ENCODE measurements at places on chromosomes 5 and 9.

DNA sequence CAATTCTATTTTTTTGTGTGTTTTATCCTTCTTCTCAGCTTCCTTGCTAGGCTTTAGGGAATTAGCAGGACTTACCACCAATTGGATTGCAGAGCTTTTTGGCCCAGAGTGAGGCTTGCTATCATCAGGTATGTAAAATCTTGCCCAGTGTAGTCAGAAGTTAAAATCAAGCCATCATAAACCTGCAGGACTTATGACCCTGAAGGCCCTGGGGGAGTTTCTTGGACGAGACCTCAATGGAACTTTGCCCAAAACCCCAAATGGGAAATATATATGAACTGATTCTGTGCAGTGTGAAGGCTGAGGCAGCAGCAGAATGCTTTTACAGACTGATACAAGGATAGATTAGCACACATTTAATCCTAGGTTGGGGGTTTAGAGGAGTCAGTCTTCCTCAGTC is 287.0 kb downstream of the SH3GL2 start:
- no peak for DNase-seq

DNA sequence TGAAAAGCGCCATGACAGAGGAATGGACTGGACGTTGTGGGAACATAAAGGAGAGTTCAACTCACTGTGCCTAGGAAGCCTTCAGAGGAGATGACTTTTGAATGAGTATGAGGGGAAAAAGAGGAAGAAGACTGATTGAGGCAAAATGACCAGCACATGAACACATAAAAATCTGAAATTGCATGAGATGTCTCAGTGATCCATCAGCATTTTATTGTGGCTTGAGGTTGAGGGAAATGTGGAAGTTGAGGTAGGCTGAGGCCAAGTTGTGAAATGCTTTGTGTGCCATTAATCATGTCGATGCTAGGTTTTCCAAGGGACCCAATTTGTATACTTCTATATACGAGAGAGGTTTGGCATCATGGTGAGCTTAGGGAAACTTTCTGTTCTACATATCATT is 140.9 kb upstream of the TLX3 start:
- no peak for DNase-seq

DNA sequence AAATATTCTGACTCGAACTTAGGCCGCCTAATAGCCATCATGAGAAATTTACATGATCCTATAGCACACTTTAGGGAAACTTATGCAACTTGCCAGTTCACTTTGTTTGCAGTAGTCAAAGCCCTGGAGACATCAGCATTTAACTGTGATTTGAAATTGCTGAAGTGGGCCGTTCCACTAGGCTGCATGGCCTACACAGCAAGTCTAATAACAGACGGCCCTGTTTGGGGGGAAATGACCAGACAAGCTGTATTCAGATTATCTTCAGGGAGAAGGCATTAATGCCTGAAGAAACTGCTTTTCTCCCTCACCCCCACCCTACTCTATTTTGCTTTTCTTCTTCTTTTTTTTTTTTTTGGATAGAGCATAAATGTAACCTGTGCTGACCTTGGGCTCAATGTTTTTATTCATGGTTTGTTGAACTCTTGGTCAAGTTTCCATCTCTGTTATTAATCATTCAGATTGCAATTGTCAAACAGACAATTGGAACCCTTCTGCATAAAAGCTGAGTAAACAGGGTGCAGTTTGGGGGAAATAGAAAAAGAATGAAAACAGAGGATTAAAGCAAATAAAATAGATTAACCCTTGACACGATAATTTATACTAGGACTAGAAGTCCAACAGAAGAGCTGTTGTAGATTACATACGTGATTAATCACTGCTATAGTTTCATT is 1928.2 kb upstream of the WWC1 start:
- no peak for DNase-seq

DNA sequence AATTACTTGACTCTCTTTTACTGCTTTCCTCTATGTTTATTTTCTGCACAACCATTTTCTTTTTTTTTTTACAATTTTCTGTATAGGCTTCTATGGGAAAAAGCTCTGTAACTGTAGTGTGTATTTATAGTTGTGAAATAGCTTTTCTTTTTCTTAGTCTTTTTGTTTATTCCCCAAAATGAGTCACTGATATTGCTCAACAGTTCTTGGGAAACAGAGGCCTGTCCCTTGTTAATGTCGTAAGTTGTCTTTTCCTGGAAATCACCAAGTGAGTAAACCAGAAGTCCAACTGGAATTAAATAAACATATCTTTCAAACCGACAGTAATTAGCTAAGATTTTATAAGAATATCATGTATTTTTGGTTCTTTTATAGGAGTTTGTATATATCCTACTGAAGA is 325.1 kb upstream of the PRR16 start:
- DNase-seq: no peak

GRCh38 chr5:136999787-137000186 is 499.3 kb downstream of the SPOCK1 start:
- no peak for DNase-seq

GRCh38 chr9:122197426-122197825 is 31.3 kb downstream of the LHX6 start:
- DNase-seq: no peak

DNA sequence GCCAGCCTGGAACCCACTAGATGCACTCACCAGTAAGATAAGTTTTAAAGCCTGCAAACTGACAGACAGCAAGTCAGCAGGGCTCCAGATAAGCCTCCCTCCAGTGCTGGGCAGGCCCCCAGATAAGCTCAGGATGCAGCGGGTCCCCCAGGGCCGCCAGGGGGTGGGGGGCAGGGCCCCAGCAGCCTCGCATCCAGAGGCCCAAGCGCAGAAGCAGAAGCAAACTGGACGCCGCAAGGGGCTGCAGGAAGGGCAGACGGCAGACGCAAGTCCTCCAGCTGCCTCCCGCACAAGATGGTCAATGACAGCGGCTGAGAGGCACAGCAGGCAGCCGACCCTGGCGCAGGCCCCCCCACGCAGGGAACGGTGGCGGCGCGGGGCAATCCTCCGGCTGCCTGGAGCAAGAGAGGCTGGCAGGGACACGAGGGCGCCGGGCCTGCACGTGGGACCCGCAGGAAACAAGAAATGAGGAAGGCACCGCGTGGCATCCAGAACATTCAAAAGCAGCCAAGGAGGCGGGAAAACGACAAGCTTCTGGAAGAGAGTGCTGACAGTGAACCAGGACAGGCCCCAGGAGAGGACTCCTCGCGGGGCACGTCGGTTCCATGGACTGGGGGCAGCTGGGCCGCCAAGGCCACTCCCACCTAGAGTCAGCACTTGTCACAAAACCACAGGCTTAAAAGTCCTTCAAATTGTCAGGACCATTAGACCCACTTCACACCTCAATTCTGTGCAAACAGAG is 49.8 kb downstream of the ROR2 start:
- no peak for DNase-seq

GRCh38 chr5:110099572-110099971 is 409.8 kb downstream of the MAN2A1 start:
- no peak for DNase-seq

DNA sequence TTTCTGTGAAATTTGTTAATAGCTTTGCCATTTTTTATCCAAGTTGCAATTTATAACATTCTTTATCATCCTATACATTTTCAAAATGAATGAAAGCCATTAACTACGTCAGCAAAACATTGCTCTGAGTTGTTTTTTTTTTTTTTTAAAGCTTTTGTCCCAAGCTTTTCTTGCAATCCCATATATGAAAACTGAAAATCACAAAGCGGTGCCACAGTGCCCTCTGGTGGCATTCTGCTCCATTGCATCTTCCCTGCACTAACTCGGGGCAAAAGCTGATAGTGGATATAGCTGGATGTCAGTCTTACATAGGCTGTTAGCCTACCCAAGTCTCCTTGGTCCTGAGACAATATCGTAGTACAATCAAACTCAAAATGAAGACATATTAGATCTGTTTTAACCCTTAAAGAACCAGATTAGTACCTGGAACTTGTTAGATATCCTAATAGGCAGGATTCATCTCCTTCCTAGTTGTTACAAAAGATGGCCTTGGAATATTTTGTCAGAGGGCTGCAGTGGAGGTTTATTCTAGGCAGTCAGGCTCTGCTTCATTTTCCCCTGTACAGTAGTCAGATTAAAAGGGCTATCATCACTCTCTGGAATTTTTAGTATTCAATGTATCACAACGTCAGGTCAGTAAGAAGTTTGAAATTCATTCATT is 669.9 kb downstream of the PTPRD start:
- peak; percentile 84 for DNase-seq

- DNase-seq: no peak
These were observed 104.1 kb downstream of the CD180 start for GRCh38 chr5:67092535-67092934.

DNA sequence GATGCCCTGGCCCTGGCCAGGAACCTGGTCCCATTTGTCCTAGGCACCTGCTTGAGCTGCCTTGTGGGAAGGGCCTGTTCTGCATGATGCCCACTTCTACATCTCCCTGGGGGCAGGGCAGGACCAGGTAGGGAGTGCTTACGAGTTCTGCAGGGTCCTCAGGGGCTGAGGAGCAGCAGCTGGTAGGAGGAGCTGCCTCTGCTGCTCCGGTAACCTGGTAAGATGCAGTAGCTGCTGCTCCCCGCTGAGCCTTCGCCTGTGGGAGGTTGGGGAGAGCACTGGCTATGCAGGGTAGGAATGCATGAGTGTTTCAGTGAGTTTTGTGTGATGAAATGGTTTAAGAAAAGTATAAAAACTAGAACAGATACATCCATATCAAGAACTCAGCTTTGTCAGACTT is 13.6 kb downstream of the LRRC8A start:
- DNase-seq: no peak

DNA sequence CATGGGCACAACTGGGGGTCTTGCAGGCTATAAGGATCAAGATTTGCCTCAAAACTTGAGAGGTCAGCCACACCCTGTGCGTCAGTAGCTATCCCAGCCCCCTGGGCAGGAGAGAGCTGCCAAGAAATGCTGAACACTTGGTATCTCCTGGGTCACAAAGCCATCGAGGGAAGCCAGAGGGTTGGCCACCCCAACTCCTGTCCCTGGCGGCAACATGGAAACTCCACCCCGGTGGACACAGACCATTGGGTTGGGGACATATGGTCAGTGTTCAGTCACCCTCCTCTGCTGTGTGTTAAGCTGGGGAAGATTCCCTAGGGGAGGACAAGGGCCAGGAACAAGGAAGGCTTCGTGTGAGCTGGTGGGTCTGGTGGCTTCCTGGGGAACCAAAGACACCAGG is 140.6 kb downstream of the C5orf15 start:
- no peak for DNase-seq

DNA sequence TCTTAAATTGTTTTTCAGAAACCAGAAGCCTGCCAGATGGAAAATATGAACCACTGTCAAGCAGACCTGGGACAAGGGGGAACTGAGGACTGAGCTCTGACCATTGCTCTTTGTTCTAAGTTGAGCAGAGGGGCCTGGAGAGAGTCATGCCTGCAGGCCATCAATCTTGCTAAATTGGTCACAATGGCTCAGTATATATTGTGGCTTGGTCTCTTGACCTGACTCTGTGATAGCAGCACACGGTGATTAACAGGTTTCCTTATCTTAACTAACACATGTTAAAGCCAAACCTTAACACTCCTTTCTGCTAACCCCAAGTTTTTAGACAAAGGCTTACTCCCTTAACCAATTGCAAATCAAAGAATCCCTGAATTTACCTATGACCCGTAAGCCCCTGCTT is 1281.2 kb upstream of the NUDT12 start:
- DNase-seq: no peak

GRCh38 chr9:127167560-127168326 is 45.3 kb upstream of the ANGPTL2 start:
- no peak for DNase-seq

DNA sequence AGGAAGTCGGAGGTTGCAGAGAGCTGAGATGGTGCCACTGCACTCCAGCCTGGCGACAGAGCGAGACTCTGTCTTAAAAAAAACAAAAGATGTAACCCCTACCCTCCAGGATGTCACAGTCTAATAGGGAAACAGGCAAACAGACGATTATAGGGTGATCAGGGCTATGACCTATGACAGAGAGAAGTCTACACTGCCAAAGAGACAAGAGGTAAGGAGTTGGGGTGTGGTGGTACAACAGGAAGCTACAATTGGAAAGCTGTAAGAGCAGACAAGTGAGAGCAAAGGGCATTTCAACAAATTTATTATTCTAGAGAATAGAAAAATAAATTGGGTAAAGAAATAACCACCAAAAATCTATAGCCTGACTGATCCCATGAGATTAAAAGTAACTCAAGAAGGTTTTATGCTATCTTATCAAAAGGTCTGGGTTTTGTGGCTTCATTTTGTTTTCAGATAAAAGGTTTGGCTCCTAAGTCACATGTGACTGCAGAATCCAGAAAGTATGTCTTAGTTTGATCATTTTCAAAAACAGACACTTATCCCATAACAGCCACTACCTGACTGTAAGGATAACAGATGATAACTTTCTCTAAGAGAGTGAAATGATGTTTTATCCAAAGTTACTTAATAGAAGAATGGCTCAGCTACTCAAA is 7.3 kb downstream of the CDC26 start:
- DNase-seq: no peak

DNA sequence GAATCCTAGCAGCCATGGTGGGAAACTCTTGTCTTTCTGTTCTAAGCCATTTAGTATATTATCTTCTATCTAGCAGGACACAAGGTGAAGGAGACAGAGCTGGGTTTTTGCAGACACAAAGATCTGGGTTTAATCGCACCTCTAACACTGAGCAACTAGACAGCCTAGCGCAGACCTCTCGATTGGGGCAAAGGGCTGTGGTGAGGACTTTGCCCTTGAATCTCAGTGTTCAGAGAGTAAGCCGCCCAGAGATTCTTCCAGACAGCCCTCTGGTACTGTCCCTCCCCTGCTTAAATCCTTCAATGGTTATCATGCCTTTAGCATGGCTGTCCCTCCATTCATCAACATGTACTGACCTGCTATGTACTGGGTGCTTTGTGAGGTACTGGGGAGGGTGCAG is 128.1 kb downstream of the CRB2 start:
- DNase-seq: no peak

- no peak for DNase-seq
These were observed 135.1 kb upstream of the ERCC6L2 start for GRCh38 chr9:95740217-95741004.

DNA sequence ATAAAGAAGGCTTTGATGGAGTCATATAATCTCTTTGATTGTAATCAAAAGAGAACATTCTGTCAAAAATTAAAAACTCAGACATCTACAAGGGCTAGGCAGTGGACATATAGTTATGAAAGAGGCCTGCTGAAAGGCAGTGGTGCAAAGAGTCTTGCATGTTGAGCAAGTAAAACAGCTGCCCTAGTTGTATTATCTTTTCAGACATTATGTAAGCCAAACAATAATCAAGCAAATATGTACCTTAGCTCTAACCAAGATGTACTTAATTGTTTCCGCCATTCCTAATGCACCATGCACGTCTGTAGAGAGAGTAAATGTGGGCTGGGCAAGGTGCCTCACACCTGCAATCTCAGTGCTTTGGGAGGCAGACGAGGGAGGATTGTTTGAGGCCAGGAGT is 14.3 kb downstream of the GAPT start:
- DNase-seq: no peak

- DNase-seq: no peak
These were observed 84.5 kb downstream of the TMEM167A start for GRCh38 chr5:82992646-82993045.
